ENCODE measurements at places on chromosomes 12 and 14.
A peak's percentile ranks its signal among the peaks of the same experiment; 100 is the strongest.

- DNase-seq, result no peak
Measured at GRCh38 chr12:18676996-18677588, 60.7 kb downstream of the PLCZ1 start.

GRCh38 chr12:20350495-20350894 lies 17.8 kb upstream of the PDE3A start:
- DNase-seq, result no peak

DNA sequence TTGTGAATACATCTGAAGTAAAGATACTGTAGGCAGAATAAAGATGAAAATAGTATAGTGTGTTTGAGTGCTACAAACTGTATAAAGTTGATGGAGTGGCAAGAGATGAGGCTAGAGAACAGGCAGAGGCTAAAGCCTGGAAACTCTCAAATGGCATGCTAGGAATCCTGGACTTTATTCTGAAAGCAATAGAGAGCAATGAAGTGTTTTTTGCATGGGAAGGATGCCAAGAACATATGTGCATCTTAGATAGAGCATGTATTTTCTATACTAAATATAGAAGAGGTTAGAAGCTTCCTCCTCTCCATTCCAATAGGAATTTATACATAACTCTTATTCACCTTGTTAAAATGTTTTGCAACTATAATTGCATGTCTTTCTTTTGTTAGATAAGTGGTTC lies 86.3 kb upstream of the TMTC2 start:
- DNase-seq, result no peak

GRCh38 chr14:84090837-84091236 lies 1439.1 kb upstream of the FLRT2 start:
- DNase-seq, result no peak

DNA sequence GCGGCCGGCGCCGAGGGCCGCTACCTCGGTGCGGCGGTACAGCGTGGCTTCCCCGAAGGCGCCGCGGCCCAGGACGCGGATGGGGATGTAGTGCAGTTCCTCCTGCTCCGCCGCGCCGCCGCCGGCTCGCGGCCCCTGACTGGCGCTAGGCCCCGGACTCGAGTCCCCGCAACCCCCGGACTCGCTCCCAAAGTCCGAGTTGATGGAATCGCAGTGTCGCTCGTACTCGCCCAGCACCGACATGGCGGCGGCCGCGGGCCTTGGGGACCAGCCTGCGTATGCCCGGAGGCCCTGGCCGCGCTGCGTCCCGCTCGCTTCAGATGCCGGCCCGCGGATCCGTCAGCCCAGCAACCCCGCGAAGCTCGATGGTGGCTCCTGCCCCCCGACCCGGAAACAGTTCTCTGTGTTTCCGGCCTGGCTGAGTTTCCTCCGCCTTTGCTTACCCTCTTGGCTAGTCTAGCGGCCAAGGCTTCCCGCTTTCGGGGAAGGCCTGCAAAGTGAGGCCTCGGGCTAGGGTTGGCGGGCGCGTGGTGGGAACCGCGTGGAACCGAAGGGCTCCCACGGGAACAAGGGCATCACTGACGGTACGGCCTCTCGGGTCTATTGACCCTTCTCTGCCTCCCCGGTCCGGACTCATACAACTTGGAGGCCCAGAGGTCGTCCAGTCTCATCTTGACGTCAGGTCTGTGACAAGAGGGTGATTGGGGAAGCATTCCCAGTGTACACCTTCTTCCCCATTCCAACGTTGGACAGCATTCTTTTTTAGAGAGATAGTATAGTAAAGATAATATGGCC lies at the start of gene NEK9:
TSS of gene NEK9 (minus strand) at position 370 of the 795 bp plus-strand sequence. CDS start at position 243, 127 bp downstream.
- DNase-seq, result peak; percentile 89

DNA sequence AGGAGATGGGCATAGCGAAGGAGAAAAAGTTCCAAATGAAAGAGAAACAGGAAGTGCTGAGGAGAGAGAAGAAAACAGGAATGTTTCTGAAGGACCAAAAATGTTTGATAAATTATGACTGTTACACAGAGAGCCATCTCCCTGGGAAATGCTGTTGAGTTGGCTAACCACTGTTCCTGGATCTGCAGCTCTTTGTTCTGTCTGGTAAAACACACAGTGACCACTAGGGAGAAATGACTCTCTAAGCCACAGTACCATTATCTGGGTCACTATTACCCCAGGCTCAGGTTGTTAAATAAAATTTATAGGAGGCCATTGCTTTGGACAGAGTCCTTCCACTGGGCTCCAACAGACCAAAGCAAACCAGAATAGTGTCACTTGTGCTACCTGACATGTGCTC lies 219.3 kb downstream of the CRADD start:
- no peak for DNase-seq

- no peak for DNase-seq
Measured at GRCh38 chr12:12744546-12745305, 27.6 kb downstream of the CDKN1B start.

- no peak for DNase-seq
Measured at GRCh38 chr12:47652521-47653234, 53.2 kb downstream of the RPAP3 start.

Measured in caudate nucleus (tissue), 63 donors.